ENCODE measurements at places on chromosomes 7 and 10. TPM values are rescaled to one million over a fixed set of nuclear protein-coding genes. Genes with fewer than 3 reads are reported as not detected.

DNA sequence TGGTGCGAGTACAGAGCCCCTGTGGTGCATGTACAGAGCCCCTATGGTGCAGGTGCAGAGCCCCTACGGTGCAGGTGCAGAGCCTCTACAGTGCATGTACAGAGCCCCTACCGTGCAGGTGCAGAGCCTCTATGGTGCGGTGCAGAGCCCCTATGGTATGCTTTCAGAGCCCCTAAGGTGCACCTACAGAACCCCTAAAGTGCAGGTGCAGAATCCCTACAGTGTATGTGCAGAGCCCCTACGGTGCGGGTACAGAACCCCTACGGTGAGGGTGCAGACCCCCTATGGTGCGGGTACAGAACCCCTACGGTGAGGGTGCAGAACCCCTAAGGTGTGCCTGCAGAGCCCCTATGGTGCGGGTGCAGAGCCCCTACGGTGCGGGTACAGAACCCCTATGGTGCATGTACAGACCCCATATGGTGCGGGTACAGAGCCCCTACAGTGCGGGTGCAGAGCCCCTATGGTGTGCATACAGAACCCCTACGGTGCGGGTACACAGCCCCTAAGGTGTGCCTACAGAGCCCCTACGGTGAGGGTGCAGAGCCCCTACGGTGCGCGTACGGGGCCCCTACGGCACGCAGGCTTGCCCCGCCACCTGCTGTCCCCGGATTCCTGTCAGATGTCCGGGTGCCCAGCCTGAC, 53.5 kb downstream of the MGMT start:
- DNase-seq = no peak

ACTR3C gene
- not detected for total RNA-seq

GRCh38 chr10:128047351-128047750, 78.9 kb downstream of the MKI67 start:
- DNase-seq = no peak

CYP2C19 gene
- total RNA-seq = not detected

DNA sequence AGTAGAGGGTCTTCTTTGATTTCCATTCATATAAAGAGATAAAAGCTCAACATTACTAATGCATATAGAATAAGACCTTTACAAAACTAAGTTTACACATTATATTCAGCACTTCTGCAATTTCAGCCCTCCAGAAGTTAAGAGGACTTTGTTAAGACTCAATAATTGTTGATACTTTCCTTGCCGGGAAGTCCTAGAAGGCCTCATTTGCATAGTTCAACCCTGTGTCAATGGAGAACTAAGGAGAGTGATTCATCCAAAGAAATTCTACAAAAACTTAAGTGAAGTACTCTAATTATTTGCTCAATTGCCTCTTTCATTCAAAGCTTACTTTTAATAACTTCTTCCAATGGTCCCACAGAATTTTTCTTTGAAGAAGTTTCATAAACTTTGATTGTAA, 1060.3 kb upstream of the CELF2 start:
- DNase-seq = no peak

BLNK gene
- not detected for total RNA-seq

DNA sequence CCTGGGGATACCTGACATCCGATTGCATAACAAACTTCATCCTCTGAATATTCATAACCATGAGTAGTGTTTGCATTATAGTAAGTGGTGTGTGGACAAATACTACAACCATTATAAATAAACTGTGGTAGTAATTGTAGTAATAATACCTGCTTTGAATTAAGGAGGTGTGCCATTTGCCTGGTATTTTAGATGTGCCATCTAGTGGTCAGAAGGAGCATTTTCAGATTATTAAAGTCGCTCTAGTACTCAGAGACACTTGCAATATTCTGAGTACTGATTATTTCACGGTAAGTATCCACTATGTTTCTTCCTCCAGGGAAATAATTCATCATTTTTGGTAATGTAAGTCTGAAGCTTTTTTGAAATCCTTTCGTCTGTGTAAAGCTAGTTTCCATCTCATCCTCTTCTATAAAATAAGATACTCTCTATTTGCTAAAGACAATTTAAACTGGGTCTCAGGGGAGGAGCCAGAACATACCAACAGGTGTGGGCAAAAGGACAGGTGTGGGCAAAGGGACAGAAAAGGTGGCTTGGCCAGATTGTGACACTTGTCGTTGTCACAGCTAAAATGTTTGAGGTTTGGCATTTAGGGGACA, 115.3 kb upstream of the WDR11 start:
- DNase-seq = no peak

GRCh38 chr10:59830601-59831259, 75.6 kb downstream of the CCDC6 start:
- no peak for DNase-seq

SLC26A3 gene
- not detected for total RNA-seq

GRCh38 chr10:51063659-51064535, 10.4 kb upstream of the PRKG1 start:
- no peak for DNase-seq

ZNF853 gene
- 18.3 TPM for total RNA-seq

LDB3 gene
- total RNA-seq = 0.37 TPM

GRCh38 chr10:49071160-49071761, 44.1 kb downstream of the VSTM4 start:
- peak; percentile 73 for DNase-seq

DNA sequence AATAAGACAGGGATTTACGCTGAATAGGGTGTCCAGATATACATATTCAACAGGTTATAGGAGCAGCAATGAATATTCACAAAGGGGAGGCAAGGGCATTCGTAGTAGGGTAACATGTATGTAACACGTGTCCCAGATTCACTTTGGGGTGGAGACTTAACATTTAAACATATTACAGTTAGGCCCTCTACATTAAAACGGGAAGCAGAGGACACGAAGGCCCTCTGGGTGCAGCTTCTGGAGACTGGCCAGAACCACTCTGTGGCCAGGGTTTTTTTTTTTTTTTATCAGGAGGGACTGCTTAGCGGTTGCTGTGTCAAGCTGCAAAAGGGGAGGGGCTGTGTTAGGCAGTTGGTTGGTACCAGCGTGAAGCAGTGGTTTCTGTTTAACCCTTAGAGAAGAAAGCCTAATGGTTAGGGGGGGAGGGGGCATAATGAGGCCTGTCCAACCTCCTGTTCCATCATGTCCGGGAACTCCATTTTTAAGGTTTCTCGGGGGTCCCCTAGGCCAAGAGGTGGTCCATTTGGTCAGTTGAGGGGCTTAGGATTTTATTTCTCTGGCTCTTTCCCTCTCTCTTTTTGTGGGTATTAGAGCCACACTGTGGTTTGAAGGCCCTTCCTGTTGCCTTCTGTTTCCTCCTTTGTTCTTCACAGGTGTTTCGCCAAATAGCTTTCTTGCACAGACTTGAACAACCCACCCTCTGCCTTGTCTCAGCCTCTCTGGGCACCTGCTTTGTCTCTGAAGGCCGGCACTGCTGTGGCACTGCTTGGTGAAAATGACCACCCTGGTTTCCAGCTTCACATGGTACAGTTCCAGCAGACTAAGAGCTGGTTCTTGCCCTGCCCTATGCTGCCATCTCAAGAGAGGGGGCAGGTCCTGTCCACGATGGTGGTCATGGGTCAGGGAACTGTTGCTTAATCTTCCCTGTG, 26.4 kb downstream of the PRF1 start:
- no peak for DNase-seq

DNA sequence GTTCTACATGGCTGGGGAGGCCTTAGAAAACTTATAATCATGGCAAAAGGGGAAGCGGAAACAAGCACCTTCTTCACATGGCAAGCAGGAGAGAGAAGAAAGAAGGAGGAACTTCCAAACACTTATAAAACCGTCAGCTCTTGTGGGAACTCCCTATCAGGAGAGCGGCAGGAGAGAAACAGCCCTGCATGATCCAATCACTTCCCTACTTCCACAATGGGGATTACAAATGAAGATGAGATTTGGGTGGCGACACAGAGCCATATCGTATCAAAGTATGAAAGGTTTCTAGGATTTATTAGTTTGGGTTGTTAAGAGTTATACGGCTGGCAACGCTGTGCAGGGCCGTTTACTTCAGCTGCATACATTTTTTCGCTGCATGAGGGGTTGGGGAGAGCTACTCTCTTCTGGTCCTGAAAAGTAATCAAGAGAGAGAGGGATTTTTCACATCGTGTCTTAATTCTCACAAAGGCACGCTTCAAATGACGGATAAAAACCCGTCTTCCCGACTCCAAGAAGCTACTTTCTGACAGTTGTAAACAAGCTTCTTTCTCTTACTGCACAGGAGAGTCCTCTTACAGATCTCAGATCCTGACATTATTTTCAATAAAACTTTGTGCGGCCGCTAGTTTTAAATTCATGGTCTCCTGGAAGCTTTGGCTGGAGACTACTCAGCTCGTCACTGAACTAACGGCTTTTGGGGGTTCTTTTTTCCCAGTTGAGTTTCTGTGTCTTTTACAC, 751 bp upstream of the GTPBP10 start:
- no peak for DNase-seq

GRCh38 chr10:83522456-83522855, 616.9 kb upstream of the GHITM start:
- no peak for DNase-seq

STRIP2 gene
- total RNA-seq = 0.81 TPM

- DNase-seq = no peak
Observed at GRCh38 chr7:25809441-25809840, 342.6 kb upstream of the NFE2L3 start.

CYP26A1 gene
- not detected for total RNA-seq

DNA sequence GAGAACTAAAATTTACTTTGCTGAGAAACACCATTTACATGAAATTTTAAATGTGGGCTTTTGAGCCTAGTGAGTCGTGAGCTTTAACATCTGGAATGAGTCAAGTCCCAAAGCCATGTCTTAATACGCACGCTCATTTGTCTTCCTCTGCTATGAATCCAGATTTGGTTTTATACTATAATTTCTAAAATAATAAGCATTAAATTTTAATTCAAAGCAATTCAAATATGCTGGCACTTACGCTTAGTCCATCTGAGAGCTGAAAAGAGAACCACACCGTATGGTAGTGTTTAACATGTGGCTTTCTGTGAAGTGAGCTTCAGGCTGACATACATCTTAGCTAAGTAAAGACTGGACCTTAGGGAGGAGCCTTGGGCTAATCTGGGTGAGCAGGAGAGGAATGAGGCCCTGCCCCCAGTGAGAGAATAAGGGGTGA, 52.2 kb downstream of the CUBN start:
- no peak for DNase-seq

DNA sequence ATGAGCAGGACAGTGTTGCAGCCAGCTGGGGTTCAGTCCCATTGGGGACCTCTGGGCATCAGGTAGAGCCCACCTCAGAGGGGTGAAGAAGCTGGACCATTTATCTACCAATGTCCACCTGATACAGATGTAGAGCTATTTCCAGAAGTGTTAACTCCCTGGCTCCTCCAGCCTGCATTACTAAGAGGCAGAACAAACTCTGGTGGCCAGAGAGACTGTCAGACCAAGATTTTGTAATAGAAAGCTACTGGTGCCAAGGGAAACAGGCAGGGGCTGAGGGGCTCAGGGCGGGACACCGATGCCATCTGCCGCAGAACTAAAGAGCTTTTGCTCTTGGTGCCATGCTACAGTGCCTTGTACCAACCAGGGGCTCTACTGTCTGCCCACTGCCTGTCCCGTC, 268.2 kb upstream of the HABP2 start:
- DNase-seq = no peak

GRCh38 chr10:133334503-133335245, 2.0 kb downstream of the CALY start:
- peak; percentile 85 for DNase-seq

PAPSS2 gene
- total RNA-seq = 21.9 TPM

GRCh38 chr10:61580608-61581007, 82.1 kb upstream of the CABCOCO1 start:
- no peak for DNase-seq

- DNase-seq = peak; percentile 88
Observed at GRCh38 chr10:4663162-4663992, 162.6 kb upstream of the AKR1E2 start.

GRCh38 chr10:101597091-101597900, 9.2 kb downstream of the DPCD start:
- DNase-seq = no peak
